ENCODE measurements at places on chromosomes 7 and 10.

- no peak for DNase-seq
Measured at GRCh38 chr10:103166523-103166922, 26.5 kb downstream of the NT5C2 start.

DNA sequence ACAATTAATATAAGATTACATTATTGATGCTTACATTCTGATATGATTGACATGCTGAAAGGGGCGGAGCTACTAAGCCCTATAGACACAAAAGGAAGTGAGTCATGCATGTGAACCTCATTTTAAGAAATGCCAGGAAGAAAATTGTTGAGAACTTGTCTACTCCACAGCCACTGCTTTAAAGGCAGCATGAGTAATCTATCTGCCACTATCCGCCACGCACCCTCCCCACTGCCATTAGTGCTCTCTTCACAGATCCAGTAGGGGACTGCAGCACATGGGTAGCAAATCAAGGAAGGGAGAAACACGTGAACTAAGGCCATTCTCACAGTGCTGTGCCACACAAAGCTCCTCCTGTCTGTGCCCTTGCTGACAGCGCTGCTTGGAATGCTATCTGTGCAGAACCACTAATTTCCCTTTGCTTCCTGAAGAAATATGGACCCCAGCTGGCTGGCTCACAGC lies 524.8 kb downstream of the GRM8 start:
- no peak for DNase-seq

DNA sequence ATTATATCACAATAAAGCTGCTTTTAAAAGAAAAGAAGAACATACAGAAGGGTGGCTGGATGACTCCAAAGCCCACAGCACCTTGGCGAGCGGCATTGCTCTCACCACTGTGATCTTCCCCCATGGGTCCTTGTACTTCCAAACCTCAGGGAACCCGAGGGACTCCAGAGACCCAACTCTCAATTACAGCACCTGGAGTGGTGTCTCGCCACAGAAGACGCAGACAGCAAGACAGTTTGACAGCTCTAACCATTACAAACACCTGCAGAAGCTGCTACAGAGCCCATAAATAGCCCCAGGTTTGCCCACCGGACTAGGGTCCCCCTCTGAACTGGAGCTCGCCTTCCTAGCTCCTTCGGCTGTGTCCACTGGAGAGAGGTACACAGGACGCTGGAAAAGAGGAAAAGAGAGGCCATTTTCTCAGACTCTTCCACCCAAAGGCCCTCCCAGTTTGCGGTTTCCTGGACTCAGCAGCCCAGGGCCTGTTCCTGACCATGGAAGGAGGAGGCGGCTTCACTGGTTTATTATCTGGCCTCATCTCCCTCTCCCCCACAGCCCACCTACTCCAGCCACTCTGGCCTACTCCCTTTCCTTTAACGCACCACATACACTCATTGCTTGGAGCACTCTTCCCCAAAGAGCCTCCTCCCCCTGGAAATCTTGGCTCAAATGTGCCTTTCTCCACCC lies 1.9 kb downstream of the PIK3AP1 start:
- DNase-seq, result no peak

GRCh38 chr7:106773228-106773627 lies 91.9 kb upstream of the PIK3CG start:
- DNase-seq, result no peak

GRCh38 chr10:61890430-61890829 lies 11.1 kb upstream of the ARID5B start:
- DNase-seq, result no peak

DNA sequence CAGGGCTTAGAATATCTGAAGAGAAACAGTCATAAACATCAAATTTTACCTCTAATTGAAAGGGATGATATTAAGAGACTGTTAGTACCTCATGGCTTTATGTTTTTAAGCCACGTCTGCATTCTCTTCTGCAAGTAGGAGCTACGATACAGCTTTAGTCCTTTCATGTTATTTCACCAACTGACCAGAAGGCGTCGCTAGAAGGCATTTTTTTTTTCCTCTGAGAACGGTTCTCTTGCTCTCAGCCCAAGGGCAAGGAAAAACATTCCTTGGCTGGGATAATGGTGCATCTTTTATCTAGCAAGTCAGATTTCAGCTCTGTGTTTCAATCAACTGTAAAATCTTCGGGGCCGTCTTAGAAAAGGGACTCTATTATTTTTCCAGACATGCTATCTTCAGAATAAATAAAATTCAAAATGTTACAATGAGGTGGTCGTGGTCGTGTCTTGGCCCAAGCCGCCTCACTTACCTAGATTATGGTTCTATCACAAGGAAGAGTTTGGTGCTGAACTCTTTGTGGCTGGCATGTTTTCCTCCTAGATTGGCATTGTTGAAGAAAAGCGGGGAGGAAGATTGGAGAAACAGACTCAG lies 41.6 kb upstream of the LYZL2 start:
- no peak for DNase-seq

DNA sequence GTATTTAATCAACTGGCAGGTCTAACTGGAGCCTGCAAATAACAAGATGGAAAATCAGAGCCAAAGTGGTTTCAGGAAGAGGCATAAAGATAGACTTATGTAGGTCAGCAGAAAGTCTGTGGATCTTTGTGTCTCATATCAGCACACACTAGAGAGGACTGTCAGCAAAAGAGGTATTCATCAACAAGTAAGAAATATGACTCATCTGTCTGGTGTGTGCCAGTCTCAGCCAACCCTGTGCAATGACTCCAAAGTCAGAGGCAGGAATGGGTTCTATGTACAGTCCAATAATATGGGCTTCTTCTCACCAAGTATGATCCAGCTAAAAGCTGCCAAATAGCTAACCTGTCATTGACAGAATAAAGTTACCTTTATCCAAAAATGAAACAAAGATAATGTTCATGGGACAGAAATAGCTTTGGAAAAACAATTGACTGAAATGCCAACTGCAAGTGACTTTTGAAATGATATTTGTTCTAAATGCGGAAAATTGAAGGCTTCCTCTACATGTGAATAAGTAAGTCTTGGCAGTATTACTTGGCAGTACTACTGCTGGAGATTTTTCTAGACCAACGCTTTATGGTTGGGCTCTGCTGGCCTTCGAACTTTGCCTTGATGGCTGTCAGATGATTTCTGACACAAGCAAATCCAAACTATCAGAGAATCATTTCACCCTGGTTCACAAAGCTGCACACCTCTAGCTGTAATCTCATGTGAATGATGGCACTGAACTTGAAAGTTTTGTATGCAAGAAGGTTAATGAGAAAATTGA lies 272.3 kb upstream of the SEMA3C start:
- no peak for DNase-seq

GRCh38 chr10:55641601-55642000 lies 719.5 kb downstream of the ZWINT start:
- no peak for DNase-seq

- no peak for DNase-seq
Measured at GRCh38 chr7:108407676-108408075, 48.6 kb downstream of the NRCAM start.

- DNase-seq, result no peak
Measured at GRCh38 chr7:107644309-107644974, 16.2 kb upstream of the SLC26A4 start.

DNA sequence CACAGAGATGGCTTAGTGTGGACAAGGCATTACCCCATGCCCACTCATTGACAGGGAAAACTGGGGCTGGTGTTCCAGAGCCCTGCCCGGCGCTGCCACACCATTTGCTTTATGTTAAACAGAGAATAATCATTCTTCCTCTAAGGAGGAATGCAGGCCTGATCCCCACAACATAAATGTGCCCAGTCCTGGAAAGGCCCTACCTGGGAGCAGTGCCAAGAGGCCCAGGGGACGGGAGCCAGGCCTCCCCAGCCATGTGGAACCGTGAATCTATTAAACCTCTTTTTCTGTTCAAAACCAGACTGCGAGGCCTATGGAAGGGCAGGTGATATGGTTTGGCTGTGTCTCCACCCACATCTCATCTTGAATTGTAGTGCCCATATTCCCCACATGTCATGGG lies 264.1 kb downstream of the GRID1 start:
- no peak for DNase-seq

GRCh38 chr7:158957510-158957906 lies 101.2 kb downstream of the DYNC2I1 start:
- no peak for DNase-seq

GRCh38 chr10:80202934-80203834 lies 2.2 kb downstream of the ANXA11 start:
- DNase-seq, result peak; percentile 75

DNA sequence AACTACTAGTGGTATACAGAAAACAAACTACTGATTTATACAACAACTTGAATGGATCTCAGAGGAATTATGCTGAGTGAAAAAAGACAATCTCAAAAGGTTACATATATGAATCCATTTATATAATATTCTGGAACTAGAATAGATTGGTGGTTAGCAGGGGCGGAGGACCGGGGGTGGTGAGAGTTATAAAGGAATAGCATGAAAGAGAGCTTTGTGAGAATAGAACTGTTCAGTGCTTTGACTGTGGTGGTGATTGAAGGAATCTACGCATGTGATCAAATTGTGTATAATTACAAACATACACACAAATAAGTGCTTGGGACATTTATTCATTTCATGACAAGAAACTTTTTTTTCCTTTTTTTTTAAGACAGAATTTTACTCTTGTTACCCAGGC lies 19.6 kb downstream of the RAB19 start:
- DNase-seq, result no peak

DNA sequence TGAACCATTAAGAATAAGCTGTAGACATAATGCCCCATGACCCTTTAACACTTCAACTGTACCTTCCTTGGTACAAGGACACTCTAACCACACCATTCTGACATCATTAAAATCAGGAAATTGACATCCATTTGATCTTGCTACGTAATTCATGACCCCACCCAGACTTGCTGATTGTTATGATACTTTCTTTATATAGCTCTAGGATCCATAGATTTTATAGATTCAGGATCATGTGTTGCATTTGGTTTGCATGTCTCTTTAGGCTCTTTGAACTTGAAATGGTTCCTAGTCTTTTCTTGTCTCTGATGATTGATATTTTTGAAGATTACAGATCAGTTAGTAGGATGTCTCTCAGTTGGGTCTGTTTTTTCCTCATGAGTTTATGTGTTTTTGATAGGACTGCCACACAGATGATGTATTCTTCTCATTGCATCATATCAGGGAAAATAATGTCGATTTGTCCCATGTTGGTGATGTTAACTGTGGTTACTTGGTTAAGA lies 13.5 kb downstream of the CCM2 start:
- DNase-seq, result no peak

DNA sequence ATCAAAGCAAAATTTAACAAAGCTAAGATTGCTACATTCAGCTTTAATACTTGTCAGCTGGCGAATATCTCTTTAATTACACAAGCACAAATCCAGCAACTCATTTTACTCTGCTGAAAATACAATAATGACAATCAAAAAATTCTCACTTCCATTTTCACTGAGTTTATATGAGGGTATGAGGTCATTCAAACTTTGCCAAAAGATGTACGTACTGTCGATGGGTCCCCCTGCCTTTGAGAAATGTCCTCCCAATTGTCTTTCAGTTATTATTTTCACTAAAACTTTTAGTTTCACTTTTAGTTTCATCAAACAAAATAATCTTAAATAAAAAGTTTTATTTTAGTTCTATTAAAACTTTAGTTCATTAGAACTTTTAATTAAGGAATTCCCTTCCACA lies 159.5 kb upstream of the WDR11 start:
- no peak for DNase-seq

DNA sequence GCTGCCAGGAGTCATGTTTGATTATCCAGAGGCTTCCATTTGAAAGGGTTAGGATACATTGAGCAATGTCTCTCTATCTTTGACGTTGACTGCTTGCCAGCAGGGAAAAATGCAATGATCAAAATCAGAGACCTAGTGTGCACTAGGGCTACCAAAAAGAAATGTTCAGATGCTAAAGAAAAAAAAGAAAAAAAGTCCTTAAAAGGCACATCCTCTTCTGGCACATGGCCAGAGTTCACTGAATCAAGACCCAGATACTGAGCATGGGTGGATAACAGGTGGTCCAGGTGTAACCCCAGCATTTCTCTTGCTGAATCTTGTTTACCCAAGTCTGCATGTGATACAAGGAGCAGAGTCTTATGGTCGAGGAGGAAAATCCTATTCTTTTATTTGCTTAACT lies 899.3 kb downstream of the SORCS3 start:
- DNase-seq, result no peak

GRCh38 chr7:110170841-110171240 lies 920.1 kb upstream of the LRRN3 start:
- DNase-seq, result no peak

DNA sequence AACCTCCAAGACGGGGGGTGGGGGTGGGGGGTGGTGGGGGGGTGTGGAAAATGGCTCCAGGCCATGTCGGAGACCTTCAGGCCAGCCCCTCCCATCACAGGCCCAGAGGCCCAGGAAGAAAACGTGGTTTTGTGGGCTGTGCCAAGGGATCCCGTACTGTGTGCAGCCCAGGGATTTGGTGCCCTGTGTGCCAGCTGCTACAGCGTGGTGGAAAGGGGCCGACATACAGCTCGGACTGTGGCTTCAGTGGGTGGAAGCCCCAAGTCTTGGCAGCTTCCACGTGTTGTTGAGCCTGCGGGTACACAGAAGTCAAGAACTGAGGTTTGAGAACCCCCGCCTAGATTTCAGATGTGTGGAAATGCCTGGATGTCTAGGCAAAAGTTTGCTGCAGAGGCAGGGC lies 259.7 kb downstream of the HGF start:
- no peak for DNase-seq

DNA sequence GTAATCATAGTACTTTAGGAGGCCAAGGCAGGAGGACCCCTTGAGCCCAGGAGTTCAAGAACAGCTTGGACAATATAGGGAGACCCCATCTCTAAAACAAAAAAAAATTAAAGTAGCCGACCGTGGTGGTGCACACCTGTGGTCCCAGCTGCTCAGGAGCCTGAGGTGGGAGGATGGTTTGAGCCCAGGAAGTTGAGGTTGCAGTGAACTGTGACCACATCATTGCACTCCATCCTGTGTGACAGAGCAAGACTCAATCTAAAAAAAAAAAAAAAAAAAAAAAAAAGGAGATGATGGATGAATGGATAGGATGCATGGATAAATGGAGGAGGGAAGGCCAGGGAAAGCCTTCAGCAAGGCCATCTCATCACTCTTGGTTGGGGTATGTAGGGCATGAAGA lies 33.4 kb upstream of the BMPR1A start:
- no peak for DNase-seq

DNA sequence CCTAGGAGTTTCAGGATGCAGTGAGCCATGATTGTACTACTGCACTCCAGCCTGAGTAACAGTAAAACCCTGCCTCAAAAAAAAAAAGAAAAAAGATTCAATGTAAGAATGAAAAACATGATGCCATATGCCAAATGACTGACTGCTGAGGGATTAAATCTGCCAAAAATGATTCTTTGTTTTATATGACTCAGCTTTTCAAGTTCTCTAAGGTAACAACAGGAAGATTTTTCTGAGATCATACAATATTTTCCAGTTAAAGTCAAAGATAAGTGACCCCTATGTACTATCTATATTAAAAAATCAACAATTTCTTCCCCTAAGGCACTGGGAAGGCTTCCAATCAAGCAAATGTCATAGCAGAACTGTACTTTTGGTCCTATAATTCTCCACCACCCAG lies 271.2 kb upstream of the IMMP2L start:
- no peak for DNase-seq

- DNase-seq, result peak; percentile 82
Measured at GRCh38 chr7:44145969-44146911, 5.1 kb upstream of the MYL7 start.

GRCh38 chr7:90740386-90740785 lies 144.3 kb downstream of the CDK14 start:
- no peak for DNase-seq

Data from left hindlimb (tissue), 1 donor.